Activated naive CD8-positive, alpha-beta T cell treated with anti-CD3 and anti-CD28 coated beads for 36 hours (primary cell): ENCODE measurements at places on chromosomes 6 and 20. TPM values are rescaled to one million over a fixed set of nuclear protein-coding genes. Genes with fewer than 3 reads are reported as not detected.

- no peak overlapping the region for H3K4me3 ChIP-seq
- H3K27me3 ChIP-seq, result peaks cover 12% of the 10 kb centered on the region
- no peak overlapping the region for H3K27ac ChIP-seq
- peaks cover 3% of the 10 kb centered on the region for H3K36me3 ChIP-seq
- DNase-seq, result no peak
Measured at GRCh38 chr6:143410859-143411270, 39.6 kb downstream of the ADAT2 start.

- no peaks in the 10 kb centered on the region for H3K36me3 ChIP-seq
- H3K27me3 ChIP-seq, result no peaks in the 10 kb centered on the region
- DNase-seq, result no peak
- H3K4me3 ChIP-seq, result no peak overlapping the region
Measured at GRCh38 chr6:116210750-116211425, 43.0 kb downstream of the TSPYL4 start.

DNA sequence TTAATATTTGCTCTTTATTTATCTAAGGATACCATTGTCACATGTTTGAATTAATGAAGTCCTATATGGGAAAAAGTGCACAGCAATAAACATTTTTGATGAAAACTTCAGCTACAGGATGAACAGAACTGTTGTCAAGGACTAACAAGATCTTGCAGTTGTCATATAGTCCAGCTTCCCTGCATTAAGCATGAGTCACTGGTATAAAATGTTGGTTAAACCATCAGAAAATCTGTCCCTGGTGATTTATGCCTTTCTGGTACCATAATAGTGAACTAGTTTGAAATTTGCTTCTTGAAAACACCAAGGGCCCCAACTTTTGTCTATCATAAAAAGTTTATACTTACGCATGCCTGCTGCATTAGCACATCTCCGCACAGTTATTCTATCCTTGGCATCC is 60.4 kb upstream of the RSPO3 start:
- H3K4me3 ChIP-seq, result no peak overlapping the region
- H3K36me3 ChIP-seq, result no peaks in the 10 kb centered on the region
- H3K27ac ChIP-seq, result no peak overlapping the region
- no peaks in the 10 kb centered on the region for H3K4me1 ChIP-seq
- H3K27me3 ChIP-seq, result no peaks in the 10 kb centered on the region

- H3K27ac ChIP-seq, result peak overlapping the region; percentile 48
- peaks cover 31% of the 10 kb centered on the region for H3K36me3 ChIP-seq
- DNase-seq, result no peak
Measured at GRCh38 chr20:32506721-32507120, 78.4 kb downstream of the NOL4L start.

GRCh38 chr6:150573041-150573681 is 26.5 kb upstream of the PLEKHG1 start:
- DNase-seq, result no peak
- H3K4me3 ChIP-seq, result no peak overlapping the region
- peaks cover 49% of the 10 kb centered on the region for H3K27me3 ChIP-seq
- H3K36me3 ChIP-seq, result no peaks in the 10 kb centered on the region
- H3K27ac ChIP-seq, result no peak overlapping the region

GRCh38 chr20:24785141-24786110 is 163.6 kb upstream of the CST7 start:
- peaks cover 3% of the 10 kb centered on the region for H3K27me3 ChIP-seq
- no peak overlapping the region for H3K27ac ChIP-seq
- no peak overlapping the region for H3K4me3 ChIP-seq
- no peak for DNase-seq
- no peaks in the 10 kb centered on the region for H3K4me1 ChIP-seq

GRCh38 chr6:27591699-27592480 is 119.0 kb upstream of the ZNF184 start:
- peaks cover 45% of the 10 kb centered on the region for H3K27me3 ChIP-seq
- no peak for DNase-seq
- H3K4me1 ChIP-seq, result peaks cover 4% of the 10 kb centered on the region
- H3K27ac ChIP-seq, result no peak overlapping the region

GRCh38 chr20:60883496-60883895 is 368.6 kb upstream of the CDH4 start:
- no peaks in the 10 kb centered on the region for H3K4me1 ChIP-seq
- no peak overlapping the region for H3K4me3 ChIP-seq
- no peaks in the 10 kb centered on the region for H3K27me3 ChIP-seq

DNA sequence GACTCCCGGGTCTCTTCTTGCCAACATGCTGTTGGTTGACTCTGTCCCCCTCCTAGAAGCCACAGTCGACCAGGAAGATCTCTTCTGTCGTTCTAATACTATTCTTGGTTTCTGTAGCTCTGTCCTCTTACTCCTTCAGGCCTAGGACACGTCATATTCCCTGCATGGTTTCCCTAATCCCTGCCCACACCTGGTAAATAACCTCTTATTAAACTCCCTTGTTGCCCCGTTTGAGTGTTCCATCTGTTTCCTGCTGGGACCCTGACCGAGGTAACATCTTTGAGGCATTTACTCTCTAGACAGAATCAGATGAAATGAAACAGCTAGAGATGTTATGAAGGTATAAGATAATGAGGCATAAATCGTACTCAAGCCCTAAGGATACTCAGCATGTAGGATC is 68.1 kb downstream of the PLCB4 start:
- H3K27ac ChIP-seq, result no peak overlapping the region
- no peaks in the 10 kb centered on the region for H3K36me3 ChIP-seq
- no peak for DNase-seq
- H3K4me1 ChIP-seq, result no peaks in the 10 kb centered on the region

DNA sequence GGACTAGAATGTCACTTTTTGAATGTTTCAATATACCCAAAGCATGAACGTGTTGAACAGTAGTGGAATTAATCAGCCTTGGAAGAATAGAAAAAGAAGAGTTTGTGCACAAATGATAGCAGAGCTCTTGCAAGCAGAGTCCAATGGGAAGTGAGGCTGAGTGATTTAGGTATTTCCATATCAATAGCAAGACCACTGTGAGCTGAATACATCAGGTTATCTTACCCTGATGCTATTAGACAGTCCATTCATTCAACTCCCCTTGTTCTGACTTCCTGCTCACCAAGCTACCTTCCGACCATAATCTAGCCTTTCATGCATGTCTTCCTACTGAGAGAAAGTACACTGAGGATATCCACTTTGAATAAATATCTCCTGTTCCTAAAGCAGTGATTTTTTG is 349.2 kb upstream of the RNF217 start:
- H3K4me1 ChIP-seq, result no peaks in the 10 kb centered on the region
- no peak overlapping the region for H3K4me3 ChIP-seq
- H3K36me3 ChIP-seq, result no peaks in the 10 kb centered on the region
- no peak for DNase-seq

DNA sequence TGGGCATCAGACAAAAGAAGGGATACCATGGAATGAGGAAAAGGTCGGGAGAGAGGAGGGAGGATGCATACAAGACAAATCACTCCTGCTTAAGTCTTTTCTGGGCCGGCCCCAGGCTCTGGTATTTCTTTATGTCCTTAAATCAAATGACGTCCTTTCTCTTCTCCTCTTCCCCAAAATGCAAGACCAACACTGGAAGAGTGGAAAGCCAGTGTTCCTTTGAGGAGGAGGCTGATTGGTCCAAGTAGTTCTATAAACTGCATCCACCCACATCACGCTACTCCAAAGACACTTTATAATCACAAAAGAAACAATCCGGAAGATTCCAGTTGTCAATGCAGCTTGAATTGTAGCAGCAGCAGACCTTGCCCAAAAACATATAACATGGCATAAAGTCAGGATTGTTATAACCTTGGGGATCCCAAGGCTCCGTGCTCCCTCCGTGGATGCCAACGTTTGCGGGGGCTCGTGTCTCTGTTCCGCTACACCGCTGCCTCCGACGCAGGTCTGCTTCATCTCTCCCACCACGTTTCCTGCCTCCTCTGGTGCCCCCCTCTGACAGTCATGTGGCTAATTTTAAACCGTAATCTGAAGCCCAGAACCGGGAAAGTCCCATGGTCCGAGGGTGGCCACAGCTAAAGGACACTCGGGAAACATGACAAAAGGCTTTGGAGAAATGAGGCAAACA is 47.1 kb downstream of the MCUR1 start:
- DNase-seq, result peak; percentile 54
- H3K27me3 ChIP-seq, result peaks cover 13% of the 10 kb centered on the region
- H3K4me3 ChIP-seq, result peak overlapping the region; percentile 78

DNA sequence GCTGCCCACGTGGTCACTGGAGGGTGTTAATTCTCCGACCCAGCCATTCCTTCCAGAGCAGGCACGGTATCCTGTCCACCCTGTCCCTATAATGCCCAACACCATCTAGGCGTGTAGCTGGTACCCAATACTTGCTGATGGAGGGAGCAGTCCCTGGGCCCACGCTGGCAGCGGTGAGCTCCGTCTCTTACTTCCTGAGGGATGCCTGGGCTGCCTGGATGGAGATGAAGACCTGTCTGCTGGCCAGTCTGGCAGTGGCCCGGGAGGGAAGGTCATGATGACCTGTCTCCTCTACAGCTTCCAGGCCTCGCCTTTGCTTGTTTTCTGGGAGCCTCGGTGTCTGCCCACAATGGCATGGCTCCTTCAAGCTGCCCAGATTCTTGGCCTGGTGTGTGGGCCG is 297.9 kb upstream of the SUPT3H start:
- no peak for DNase-seq
- H3K27ac ChIP-seq, result no peak overlapping the region
- H3K4me3 ChIP-seq, result no peak overlapping the region
- H3K4me1 ChIP-seq, result peaks cover 28% of the 10 kb centered on the region

DNA sequence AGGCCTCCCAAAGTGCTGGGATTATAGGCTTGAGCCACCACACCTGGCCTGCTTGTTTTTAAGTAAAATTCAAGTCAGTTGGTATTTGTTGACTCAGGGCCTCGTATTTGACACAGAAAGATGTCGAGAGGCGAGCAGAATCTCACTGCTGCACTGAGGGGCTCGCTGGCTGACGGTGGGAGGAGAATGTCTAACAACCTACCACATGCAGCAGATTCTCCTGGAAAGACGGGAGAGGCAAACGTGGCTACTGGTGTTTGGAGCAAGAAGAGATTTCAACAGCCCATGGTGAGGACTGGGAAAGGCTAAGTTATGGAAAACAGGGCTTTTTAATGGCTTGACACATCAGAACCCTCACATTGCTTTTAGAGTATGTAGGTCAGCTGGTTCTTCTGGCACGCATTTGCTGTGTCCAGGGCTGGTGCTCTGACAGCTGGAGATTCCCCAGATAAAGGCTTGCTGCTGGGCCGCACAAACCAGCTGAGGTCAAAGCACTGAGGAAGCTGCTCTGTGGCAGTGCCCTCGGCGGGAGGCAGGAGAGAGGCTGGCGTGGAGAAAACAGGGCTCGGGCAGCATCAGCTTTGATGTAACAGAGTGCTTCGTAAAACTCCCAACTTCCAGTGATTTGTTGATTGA is 84.2 kb upstream of the FRMD1 start:
- no peak for DNase-seq
- H3K4me3 ChIP-seq, result no peak overlapping the region

DNA sequence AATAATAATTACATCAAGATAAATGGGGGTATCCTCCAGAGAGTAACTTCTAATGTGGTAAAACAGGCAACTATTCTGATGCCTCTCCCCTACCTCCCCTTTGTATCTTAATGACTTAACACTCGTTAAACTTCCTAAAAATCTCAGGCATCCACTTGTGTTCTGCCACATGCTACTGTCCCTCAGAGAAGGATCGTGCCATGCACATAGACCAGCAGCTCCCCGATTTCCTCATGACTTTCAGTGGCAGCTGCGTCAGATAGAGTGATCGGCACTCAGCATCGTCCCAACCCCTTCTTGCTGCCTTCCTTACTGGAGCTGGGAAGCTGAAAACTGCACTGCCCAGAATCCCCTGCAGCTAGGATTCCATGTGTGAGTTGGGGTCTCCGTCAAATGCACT is 32.1 kb downstream of the RIPOR2 start:
- H3K4me1 ChIP-seq, result peaks cover 92% of the 10 kb centered on the region
- H3K27me3 ChIP-seq, result no peaks in the 10 kb centered on the region
- H3K36me3 ChIP-seq, result peaks cover 76% of the 10 kb centered on the region
- peak overlapping the region; percentile 72 for H3K27ac ChIP-seq
- DNase-seq, result no peak

DNA sequence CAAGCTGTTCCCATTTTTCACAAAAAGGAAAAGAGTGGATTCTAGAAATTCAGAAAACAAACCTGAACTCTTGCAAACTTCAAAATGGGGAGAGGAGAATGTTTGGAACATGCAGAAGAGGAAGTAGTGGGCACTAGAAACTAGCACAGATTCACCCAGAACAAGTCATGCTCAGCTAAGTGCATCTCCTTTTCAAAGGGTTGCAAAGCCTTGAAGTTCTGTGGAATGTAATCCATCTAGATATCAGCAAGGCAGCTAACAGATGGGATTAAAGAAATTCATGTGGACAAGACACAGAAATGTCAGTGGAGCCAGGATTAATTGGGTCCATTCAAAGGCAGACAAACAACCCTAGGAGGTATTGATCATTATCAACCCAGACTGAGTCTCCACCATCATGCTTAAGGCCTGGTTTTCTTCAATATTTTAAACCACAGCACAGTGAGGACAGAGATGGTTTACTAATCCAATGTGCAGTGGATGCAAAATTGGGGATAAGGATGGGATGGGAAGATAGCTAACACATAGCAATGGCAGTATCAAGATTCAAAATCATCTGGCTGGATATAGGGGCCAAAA is 31.3 kb downstream of the KCNK5 start:
- H3K27me3 ChIP-seq, result no peaks in the 10 kb centered on the region
- no peaks in the 10 kb centered on the region for H3K4me1 ChIP-seq
- no peak for DNase-seq
- H3K4me3 ChIP-seq, result no peak overlapping the region
- peaks cover 39% of the 10 kb centered on the region for H3K36me3 ChIP-seq

DNA sequence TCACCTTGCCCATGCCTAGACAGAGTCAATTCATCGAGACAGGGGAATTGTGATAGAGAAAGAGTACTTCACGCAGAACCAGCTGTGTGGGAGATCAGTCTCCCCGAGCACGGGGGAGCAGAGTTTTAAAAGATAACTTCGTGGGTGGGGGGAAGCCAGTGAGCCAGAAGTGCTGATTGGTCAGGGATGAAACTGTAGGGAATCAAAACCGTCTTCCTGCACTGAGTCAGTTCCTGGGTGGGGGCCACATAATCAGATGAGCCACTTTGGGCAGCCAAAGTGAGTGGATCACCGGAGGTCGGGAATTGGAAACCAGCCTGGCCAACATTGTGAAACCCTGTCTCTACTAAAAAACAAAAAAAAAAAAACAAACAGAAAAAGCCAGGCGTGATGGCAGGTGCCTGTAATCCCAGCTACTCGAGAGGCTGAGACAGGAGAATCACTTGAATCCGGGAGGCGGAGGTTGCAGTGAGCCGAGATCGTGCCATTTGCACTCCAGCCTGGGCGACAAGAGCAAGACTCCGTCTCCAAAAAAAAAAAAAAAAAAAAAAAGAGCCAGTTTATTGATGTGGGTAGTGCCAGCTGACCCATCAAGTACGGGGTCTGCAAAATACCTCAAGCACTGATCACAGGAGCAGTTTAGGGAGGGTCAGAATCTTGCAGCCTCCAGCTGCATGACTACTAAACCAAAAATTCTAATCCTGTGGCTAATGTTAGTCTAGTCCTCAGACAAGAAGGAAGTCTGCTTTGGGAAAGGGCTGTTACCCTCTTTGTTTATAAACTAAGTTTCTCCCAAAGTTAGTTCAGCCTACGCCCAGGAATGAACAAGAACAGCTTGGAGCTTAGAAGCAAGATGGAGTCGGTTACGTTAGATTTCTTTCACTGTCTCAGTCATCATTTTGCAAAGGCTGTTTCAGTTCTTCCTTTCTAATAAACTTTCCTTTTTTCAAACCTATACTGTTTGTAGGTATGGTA is 3.9 kb upstream of the TRIM39 start:
- no peak for DNase-seq
- H3K4me1 ChIP-seq, result peaks cover 74% of the 10 kb centered on the region
- peak overlapping the region; percentile 64 for H3K4me3 ChIP-seq
- peaks cover 62% of the 10 kb centered on the region for H3K36me3 ChIP-seq

Gene RNF39
- not detected for total RNA-seq

Gene SPATA25
- total RNA-seq, result 0.90 TPM

Gene C6orf47
- 10.8 TPM for total RNA-seq

Gene EEF1A2
- 0.27 TPM for total RNA-seq

Gene IFNGR1
- 22.1 TPM for total RNA-seq

Gene FBXL4
- 13.3 TPM for total RNA-seq

Gene GGT7
- total RNA-seq, result 10.9 TPM

Gene OR12D1
- total RNA-seq, result not detected
